WTC11 (cell line): ENCODE measurements at places on chromosomes 11 and 22. TPM values are rescaled to one million over a fixed set of nuclear protein-coding genes. Genes with fewer than 3 reads are reported as not detected.
A peak's percentile ranks its signal among the peaks of the same experiment; 100 is the strongest.

GRCh38 chr11:131645237-131645636 lies 274.8 kb downstream of the NTM start:
- no peak for DNase-seq

DNA sequence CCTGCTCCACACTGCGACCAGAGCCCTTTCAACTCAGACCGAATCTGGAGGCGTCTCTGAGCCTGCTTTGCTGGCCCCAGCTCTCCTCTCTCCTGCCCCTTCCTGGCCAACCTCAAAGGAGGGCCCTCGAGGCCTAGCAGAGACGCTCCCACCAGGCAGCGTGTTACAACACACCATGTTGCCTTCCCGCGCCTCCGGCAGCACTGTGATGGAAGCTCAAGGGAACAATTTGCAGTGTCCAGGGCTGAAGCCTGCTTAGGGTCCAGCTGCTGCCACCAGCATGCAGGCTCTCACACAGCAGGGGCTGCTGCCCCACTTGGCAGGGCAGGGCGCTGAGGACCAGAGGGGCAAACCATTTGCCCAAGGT lies 18.4 kb downstream of the LINC01488 start:
- DNase-seq, result no peak

- peak; percentile 55 for DNase-seq
These were observed 14.5 kb upstream of the DGKZ start for GRCh38 chr11:46332568-46333393.

DNA sequence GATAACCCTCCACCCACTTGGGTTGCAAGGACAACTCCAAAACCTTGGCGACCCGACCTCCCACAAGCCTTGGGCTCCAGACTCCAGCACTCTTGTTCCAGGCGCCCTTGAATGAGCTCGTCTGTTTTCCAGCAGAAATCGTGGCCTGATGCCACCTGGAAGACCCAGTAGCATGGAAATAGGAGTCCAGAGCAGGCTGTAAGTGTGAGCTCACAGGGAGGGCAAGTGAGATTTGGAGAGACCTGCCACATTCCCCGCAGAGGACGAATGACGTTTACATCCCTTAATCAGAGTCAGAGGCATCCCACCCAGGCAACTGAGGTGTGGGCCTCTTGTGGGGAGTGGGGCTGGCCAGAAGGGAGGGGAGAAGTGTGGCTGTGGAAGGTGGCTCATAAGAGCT lies 71.9 kb downstream of the LDLRAD3 start:
- DNase-seq, result no peak

GRCh38 chr11:93753241-93753640 lies 11.8 kb downstream of the C11orf54 start:
- no peak for DNase-seq

The CECR2 gene
- 110 to 111 TPM (median 110 TPM) in 3 replicates for total RNA-seq

DNA sequence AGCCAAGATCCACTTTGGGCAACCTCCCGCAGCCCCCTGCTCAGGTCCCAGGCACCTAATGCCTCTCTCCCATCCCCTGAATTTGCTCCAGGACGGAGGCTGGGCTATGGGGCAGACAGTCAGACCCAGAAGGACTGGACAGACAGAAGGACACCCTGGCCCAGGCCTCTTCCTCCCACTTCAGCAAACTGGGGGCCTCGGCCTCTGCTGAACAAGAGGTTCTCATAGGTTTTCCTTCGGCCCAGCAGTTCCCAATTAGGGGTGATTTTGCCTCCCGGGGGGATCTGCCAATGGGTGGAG lies 3.7 kb downstream of the SPI1 start:
- DNase-seq, result no peak

The BTG4 gene
- total RNA-seq, result 0.18 TPM in 1 of 3 replicates, not detected in the others

The GALNT18 gene
- 4.4 to 5.0 TPM (median 5.0 TPM) in 3 replicates for total RNA-seq

DNA sequence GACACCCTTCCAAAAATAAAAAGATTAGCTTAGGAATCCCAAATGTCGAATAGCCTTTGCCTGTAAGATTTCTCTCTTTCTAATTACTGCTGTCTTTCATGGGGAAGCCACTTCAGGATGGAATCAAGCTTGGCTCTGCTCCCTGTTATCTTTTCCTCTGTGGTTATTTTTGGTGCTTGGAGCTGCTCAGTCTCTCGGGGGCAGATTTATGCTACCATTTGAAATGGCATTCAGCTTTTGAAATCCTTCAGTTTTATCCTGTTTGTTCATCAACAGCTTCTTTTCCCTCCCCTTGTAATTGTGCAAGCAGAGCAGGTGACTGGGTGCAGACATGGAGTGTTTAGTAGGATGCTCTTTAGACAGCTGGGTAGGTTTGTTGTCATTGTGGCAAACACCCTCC lies 111.0 kb downstream of the DBX1 start:
- no peak for DNase-seq

- no peak for DNase-seq
These were observed 47.3 kb downstream of the PRR5L start for GRCh38 chr11:36343436-36343835.

The CADM1 gene
- total RNA-seq, result 26.8 to 27.3 TPM (median 27.0 TPM) in 3 replicates

- no peak for DNase-seq
These were observed 39.6 kb downstream of the CSNK2A3 start for GRCh38 chr11:11313426-11313825.

GRCh38 chr11:88620568-88621130 lies 283.1 kb upstream of the CTSC start:
- no peak for DNase-seq

- DNase-seq, result no peak
These were observed 1.1 kb upstream of the PELI3 start for GRCh38 chr11:66465373-66466224.

GRCh38 chr11:9752091-9752490 lies 88.2 kb downstream of the SWAP70 start:
- DNase-seq, result no peak

The PTPN5 gene
- total RNA-seq, result 4.5 to 7.4 TPM (median 6.7 TPM) in 3 replicates

DNA sequence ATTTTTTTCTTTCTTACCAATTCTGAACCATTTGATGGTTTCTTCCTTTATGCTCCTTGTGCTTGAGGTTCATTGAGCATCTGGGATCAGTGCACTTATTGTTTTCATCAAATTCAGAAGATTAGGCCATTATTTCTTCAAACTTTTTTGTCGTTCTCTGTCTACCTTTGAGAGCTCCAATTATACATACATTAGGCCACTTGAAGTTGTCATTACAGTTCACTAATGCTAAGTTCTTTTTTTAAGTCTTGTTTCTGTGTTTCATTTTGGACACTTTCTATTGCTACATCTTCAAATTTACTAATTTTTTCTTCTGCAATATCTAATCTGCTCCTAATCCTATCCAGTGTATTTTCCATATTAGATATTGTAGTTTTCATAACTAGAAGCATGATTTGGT lies 40.8 kb downstream of the CDPF1 start:
- DNase-seq, result no peak

DNA sequence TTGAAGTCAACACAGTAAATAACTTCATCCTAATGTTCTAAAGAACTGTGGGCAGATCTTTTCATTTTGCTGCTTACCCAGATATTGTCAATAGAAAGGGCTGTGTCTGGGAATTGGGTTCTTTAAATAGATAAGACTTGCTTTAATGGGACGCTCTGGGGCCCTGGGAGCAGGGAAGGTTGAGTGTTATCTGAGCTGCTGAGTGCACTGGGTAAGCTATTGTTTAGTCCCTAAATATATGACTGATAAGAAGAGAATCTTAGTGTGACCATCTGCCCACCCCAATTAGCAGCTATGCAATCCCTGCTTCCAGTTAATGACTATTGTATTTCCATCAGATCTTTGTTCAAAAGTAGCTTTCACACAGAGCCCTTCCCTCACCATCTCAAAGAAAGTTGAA lies 44.4 kb downstream of the ARHGAP42 start:
- DNase-seq, result no peak

GRCh38 chr11:73287400-73288101 lies 15.4 kb downstream of the P2RY6 start:
- DNase-seq, result no peak

- DNase-seq, result peak; percentile 82
These were observed 12.1 kb downstream of the GATD1 start for GRCh38 chr11:765025-765801.

GRCh38 chr22:23762842-23763578 lies at the start of gene C22orf15:
TSS of gene C22orf15 (plus strand) at chr22:23762990. CDS start at chr22:23763307, 317 bp downstream.
- DNase-seq, result peak; percentile 65

DNA sequence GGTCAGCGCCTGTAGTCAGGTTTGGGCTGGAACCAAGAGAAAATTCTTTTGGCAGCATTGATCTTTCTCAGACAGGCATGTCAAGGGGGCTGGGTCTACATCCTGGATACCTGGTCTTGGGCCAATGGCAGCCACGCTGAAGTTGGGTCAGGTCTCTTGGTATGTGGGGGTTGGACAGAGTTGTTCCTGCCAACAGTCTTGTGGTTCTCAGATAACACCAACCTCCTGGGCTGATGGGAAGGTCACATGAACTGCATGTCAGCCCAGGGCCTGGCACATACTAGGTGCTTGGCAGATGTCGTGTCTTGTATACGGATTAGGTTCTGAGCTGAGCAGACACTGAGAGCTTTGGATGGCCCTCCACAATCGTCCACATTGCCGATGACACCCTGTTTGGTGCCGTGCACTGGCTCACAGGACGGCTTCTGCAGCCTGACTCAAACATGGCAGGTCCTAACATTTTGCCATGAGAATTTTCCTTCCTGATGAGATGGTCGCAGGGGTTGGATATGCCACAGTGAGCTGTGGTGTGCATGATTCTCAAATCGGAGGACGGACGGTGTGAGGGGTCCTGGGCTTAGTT lies 42.0 kb downstream of the FBLN1 start:
- DNase-seq, result no peak

- DNase-seq, result no peak
These were observed 92.8 kb upstream of the APOA1 start for GRCh38 chr11:116930177-116930576.

The CALCA gene
- total RNA-seq, result 0.41 to 0.62 TPM (median 0.42 TPM) in 3 replicates

GRCh38 chr11:9875862-9876261 lies 212.0 kb downstream of the SWAP70 start:
- no peak for DNase-seq
